Bronchial epithelial cell (primary cell): ENCODE measurements at places on chromosomes 2 and 18.

- DNase-seq: no peak
Observed at GRCh38 chr18:56283316-56283715, 355.1 kb downstream of the TXNL1 start.

GRCh38 chr2:34162231-34162630 lies 563.1 kb upstream of the FAM98A start:
- DNase-seq: no peak

DNA sequence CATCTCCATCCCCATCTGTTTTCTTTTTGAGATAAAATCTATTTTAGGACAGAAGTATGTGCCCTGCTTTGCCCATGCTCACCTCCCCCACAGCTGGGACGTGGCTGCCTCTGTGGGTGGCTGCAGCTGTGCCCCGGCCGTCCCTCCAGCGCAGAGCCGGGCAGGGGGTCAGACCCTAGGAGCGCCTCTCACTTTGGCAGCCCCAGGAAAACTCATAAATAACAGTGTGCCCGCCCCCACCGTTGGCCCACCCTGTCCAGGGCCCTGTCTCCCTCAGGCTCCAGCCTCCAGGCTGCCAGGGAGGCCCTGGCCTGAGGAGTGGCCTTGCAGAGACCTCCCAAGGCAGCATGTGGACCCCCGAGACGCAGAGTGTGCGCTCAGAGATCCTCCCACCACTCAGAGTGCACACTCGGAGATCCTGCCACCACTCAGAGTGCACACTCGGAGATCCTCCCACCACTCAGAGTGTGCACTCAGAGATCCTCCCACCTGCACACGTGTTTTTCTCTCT lies 178.1 kb downstream of the TWIST2 start:
- no peak for DNase-seq

- no peak for DNase-seq
Observed at GRCh38 chr2:222869252-222869560, 8.4 kb downstream of the ACSL3 start.

GRCh38 chr2:242046206-242046826 lies 176.8 kb downstream of the RTP5 start:
- DNase-seq: no peak

GRCh38 chr2:6498841-6499240 lies 366.9 kb downstream of the CMPK2 start:
- DNase-seq: no peak

DNA sequence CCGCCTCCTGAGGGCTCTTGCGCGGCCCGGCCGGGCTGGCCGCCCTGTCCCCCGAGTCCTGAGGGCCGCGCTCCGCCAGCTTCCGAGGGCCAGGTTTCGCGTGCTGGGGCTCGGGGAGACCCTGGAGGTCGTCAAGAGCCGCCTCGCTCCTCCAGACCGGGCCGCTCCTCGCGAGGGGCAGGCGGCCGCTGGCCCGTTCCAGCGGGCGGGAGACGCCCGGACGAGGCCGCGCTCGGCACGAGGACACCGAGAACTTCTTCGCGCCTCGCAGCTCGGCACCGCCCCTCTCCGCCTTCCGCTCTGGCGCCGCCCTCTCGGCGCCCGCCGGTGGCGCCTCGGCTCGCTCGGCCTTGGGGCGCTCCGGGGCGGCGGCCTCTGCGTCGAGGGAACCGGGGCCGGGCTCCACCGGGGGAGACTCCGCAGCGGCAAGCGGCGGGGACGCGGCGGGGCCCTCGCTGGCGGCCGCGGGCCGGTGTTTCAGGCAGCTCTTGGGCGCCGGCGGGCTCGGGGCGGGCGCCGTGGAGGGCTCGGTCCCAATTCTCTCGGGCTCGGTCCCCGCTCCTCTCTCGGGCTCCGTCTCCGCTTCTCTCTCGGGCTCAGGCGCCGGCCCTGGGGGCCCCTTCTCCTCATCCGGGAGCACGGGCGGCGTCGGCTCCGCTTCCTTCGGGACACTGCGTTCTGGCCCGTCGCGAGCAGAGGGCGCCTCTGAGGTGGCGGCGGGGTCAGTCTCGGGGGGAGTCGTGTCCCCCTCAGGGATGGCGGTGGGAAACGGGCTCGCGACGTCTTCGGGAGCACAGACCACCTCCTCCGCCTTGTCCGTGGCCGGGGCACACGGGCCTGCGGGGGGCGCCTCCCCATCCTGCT lies 91.6 kb upstream of the MGAT4A start:
- no peak for DNase-seq

DNA sequence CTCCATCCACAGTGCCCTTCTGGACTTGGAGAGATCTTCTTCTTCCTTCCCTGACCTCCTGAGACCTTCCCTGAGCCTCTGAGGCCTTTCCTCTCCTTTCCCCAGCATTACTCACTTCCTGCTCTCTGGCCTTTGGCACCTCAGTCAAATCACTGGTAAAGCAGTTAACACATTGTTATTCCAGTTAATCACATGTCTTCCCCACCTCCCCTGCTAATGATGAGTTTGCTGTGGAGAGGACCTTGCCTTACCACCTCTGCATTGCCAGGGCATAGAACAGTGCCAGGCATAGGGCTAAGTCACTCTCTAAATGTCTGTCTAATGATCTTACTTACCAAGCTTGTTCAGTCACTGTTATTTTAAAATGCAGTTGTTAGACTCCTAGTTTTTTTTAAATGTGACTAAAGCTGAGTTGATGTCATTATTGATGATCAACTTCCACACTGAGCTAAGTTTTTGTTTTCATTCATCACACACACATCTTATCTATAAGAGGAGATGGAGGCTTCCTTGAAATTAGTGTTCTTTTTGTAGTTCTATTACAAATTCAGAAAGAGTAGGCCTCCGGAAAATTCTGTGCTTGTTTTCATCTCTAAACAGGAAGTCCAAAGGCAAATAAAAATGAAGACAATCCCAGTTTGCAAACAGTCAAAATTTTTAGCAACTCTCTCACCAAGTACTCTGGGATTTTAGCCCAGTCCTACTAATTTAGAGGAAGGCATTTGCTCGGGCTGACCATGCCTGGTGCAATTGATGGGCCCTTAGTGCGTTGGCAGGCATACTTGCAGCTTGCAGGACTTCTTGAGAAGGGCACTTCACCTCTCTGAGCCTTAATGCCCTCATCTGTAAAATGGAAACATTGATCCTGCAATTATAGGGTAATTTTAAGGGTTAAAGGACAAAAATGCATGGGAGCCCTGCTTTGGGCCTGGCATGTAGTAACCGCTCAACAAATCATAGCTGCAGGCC lies 113.7 kb upstream of the SPRED2 start:
- peak; percentile 77 for DNase-seq

GRCh38 chr2:216694082-216694825 lies 1.1 kb downstream of the IGFBP5 start:
- DNase-seq: peak; percentile 17

GRCh38 chr2:108923736-108924579 lies 65.1 kb downstream of the EDAR start:
- no peak for DNase-seq

DNA sequence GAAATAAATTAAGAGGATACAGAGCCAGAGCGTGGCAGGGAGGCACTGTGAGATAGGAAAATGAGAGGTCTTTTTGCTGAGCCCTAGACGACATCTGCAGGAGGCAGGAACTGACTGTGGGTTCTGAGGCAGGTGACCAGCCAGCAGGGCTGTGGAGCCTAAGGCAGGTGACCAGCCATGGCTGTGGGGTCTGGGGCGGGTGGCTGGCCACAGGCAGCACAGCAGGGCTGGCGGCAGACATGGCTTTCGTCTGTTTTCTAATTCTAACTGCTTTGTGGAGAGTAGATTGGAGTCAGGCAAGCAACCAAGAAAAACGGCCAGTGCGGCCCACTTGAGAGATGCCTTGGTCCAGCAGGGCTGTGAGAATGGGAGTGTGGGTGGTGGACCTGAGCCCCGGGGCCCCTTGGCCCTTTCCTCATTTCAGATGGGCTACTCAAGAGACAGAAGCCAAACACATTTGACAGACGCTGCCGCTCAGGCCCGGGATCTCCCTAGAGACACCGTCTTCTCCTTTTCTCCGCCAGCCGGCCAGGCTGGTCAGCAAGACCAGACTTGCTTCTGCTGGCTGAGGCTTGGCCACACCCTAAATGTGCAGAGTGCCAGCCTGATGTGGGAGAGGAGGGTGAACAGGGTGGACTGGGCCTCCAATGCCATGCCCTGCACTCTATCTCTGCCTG lies 19.7 kb upstream of the GNAL start:
- peak; percentile 85 for DNase-seq

- no peak for DNase-seq
Observed at GRCh38 chr18:34771958-34772357, 61.9 kb downstream of the DTNA start.

DNA sequence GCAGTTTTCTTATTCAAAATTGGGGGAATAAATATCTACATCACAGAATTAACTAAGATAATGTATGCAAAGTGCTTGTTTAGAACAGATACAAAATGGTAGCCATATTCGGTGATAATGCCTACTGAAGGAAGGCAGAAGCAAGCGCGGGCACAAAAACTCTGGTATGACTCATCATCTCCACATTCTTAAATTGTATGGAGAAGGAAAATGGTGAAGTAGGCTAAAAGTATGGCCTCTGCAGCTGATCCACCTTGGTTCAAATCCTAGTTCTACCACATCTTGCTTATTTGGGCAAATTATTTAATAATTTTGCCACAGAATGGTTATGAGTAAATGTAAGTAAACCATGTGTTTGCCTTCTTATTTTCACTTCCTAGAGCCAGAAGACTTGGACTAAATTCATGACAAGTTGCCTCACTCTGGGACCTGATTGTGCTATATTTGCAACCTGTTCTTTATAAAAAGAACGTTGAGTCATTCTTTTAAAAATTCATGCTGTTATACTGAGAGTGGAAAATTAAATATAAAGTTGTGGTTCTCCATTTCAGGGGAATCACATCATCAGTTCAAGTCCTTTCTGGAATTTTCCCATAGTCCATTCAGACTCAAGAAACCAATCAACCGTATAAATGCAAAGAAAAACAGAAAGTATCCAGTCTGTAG lies 9.0 kb upstream of the CDK15 start:
- DNase-seq: peak; percentile 41

DNA sequence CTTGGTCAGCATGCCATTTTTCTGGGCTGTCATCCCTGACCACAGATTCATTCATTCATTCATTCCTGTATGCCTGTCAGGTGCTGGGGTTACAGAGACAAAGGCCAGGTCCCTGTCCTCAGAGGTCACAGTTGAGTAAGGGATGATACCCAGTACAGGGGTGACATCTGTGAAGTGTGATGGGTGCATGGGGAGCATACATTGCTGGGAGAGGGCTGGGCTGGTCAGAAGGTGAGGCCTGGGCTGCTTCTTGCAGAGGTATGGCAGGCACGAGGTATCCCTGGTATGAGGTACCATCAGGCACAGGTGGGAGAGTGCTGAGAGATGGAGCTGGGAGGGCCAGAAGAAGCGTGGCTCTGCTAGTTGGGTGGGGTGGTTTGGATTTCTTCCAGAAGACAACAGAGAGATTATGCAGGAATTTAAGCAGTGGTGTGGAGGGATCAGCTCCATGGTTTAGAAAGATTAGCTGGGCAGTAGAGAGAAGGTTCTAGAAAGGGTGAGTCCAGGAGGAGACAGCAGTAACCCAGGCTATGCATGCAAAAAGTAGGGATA lies 181.9 kb upstream of the HAAO start:
- no peak for DNase-seq

- no peak for DNase-seq
Observed at GRCh38 chr2:196702641-196703040, 63.1 kb downstream of the CCDC150 start.

- peak; percentile 82 for DNase-seq
Observed at GRCh38 chr2:212854771-212855170, 296.6 kb downstream of the IKZF2 start.

DNA sequence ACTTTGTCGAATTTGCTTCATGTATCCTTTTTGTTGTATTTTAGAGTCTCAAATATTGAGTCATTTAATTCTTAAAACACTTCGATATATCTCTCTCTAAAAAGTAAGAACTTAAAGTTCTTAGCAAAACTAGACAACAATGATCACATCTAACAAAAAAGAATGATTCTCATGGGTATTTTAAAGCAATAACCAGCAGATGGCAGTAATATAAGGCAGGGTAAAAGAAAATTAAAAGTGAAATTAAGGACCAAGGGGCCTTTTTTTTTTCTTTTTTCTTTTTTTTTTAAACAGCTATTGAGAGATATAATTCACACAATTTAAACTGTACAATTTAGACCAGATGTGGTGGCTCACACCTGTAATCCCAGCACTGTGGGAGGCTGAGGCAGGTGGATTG lies 9.9 kb upstream of the AOX1 start:
- DNase-seq: peak; percentile 32

DNA sequence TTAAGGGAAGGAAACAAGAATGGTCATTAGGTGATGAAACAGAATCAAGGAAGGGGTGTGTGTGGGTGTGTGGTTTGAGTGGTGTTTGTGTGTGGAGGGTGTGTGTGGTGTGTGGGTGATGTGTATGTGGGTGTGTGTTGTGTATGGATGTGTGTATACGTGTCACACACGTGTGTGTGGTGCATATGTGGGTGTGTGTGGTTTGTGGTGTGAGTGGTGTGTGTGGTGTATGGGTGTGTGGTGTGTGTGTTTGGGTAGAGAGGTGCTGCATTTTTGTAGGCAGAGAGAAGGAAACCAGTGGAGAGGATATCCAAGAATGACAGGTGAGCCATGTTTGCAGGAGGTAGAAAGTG lies 1.1 kb upstream of the CEP192 start:
- peak; percentile 10 for DNase-seq

DNA sequence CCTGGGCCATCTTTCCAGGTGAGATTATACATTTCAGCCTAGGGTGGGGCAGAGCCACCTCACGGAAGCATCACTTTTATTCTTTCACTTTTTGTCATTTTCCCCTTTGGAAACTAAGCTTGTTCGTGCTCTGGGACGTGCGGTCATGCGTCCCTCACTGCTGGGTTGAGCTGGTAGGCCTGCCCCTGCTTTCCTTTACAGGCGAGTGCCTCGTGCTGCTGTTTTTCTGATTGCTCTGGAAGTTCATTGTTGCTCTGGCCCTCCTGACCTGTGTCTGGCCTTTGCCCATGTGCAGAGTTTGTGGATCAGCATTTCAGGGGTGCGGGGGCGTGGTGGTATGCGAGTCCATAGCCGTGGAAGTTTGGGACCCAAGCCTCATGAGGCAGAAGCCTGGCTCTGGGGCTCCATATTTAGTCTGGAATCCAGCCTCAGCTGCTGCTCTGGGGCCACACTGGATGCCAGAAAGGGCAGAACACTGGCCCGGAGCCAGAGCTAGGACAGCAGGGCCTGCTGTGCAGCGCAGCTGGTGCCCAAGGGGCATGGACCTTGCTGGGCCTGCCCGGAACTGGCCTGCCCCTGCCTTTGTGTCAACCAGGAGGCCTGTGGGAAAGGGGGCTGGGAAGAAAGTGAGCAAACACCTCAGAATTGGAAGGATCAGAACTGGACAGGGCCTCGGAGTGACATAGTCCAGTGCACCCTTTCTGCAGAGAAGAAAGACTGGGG lies 51.1 kb downstream of the CTIF start:
- DNase-seq: no peak

GRCh38 chr2:205545971-205546816 lies 136.1 kb upstream of the NRP2 start:
- no peak for DNase-seq

GRCh38 chr18:74217476-74218143 lies 69.3 kb downstream of the TIMM21 start:
- peak; percentile 23 for DNase-seq

DNA sequence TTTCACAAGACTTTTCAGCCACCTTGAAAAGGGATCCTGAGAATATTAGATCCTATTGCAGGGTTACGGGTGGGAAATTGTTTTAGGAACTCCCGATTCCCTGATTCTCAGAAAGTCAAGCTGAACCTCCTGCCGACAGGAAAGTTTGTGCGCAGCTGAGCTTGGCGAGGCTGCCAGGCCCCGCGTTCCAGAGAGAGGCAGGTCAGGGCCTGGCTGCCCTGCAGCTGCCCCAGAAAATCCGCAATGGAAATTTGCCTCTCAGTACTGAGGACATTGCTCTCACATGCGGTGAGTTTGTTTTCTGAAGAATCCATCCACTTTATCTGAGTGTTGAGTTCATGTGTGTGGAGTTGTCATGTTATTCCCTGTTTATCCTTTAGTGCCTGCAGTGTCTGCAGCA lies 144.2 kb downstream of the RTP5 start:
- no peak for DNase-seq
